ENCODE measurements at places on chromosomes 12 and 14. TPM values are rescaled to one million over a fixed set of nuclear protein-coding genes. Genes with fewer than 3 reads are reported as not detected.

DNA sequence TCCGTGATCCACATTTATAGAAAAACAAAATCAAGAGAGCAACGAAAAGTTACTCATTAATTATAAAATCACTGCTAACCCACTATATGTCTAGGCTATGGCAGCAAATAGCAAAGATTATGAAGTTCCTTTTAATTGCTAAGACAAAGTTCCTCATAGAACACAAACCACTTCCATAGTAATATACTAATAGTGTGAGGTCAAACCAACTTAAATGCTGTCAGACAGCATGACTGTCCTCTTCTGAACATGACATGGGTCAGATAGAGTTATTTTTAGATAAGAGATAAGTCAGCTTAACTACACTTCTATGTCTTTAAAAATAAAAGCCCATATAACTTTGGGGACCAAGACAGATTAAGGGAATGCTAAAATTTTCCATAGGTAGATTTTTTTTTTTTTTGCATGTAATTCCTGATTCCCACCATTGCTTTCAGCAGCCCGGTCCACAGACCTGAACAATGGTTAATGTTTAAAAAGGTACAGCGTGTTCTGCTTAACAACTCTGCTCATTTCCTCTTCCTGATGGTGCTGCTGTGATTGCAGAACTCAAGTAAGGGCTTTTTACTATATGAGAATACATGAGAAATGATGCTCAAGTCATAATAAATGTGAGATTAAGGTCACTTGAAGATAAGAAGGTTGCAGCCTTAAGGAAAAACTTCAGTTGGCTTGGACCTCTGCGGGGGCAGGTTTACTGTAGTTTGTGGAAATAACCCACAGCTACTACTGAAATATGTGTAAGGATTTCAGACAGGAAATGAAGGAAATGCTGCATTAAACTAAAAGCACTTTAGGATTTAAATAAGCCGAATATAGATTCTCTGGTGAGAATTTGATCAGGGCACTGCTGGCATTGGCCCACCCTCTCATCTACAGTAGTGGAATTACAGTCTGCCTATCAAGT lies 37.7 kb upstream of the DUSP6 start:
- no peak for DNase-seq

DNA sequence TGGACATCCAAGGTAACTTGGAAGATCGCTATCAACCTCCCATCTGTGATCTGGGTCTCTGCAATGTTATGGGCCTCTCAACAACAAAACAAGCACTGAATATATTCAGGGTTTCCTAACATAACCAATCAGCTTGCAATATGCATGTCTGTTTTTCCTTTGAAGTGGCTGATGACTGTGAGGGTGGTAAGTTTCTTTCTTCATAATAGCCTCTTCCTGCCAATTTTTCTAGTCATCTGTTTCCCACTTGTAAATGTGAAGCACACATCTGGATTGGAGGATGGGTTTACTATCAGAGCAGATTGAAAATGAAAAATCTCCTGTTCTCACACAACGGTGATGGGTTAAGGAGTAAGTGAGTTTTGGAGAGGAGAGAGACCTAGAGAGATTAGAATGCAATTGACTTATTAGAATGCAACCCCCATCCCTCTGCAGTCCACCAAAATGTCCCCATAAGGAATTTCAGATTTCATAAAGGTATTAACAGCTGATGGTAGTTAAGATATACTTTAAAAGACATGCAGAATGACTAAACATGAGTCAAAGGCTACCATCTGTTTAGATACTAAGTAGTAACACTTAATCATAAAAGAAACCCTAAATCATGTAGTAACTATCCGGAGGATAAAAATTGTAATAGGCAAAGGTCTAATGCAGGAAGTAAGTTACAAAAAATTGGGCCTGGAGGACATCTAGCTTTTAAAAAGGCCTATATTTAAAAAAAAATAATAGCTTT lies 58.4 kb upstream of the SAV1 start:
- DNase-seq, result no peak

RTL1 gene
- total RNA-seq, result not detected

TTC9 gene
- total RNA-seq, result 17.4 TPM

- no peak for DNase-seq
Measured at GRCh38 chr14:100842799-100843198, 16.9 kb downstream of the MEG3 start.

TBK1 gene
- total RNA-seq, result 21.4 TPM

DNA sequence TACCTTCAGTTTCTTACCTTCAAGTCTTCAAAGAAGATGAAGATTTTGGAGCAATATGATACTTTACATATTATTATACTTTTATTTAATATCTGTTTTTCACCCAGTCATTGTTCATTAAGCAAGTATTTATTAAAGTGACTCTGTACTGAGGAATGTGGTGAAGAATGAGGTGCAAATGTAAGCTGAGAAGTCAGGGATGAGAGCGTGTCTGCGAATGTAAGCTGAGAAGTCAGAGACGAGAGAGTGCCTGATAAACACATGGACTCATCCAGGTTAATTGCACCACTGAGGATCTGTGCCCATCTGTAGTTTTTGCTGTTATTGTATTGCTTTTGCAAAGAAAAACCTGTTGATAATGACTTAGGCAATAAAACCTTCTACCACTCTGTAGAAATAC lies 211.9 kb upstream of the FAR2 start:
- no peak for DNase-seq

TAS2R43 gene
- 0.48 TPM for total RNA-seq

HNF1A gene
- not detected for total RNA-seq

EML5 gene
- 0.81 TPM for total RNA-seq

GRCh38 chr12:31005944-31006361 lies 67.7 kb upstream of the DDX11 start:
- no peak for DNase-seq

PPP1R36 gene
- total RNA-seq, result 0.66 TPM

RNASE1 gene
- total RNA-seq, result 1.6 TPM

ADAMTS20 gene
- total RNA-seq, result 2.1 TPM

SLC2A14 gene
- 19.3 TPM for total RNA-seq

GRCh38 chr12:127174881-127175280 lies 1092.1 kb upstream of the TMEM132C start:
- no peak for DNase-seq

GRCh38 chr14:60859525-60859924 lies 121.4 kb downstream of the TRMT5 start:
- DNase-seq, result no peak

GRCh38 chr14:21033133-21033698 lies 1.4 kb downstream of the RNASE13 start:
- no peak for DNase-seq

- DNase-seq, result peak; percentile 56
Measured at GRCh38 chr12:2640709-2641108, 154.1 kb upstream of the FKBP4 start.

DNA sequence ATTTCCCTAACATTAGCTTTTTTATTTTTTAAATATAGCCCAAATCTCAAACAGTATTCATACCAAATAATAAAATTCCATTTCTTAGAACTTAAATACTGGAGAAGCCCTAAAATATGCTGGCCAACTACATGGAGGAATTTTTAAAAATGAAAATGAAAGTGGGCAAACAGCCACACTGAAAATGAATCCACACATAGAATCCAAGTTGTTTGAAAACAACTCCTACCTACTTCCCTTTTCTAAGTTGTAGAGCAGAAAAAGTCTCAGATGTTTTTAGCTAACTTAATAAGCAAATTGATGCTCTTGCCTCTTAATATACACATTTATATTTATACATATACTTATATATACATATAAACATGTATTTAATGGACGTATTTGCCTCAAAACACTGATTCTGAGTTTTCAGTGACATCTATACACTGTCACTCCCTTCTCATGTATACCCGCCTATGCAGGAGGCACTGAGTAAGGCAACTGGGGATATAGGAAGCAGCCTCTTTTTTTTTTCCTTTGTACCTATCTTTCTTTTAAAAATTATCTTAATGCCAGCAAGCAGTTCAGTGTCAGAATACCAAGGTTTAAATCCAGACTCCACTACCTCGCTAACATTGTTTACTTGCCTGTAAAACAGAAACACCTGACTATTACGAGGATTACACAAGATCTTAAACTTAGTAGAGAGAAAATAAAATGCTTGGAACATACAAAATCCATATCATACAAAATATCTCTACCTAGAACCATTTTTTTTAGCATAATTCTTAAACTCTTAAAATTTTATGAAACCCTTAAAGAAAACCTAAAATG lies 13.3 kb downstream of the DICER1 start:
- no peak for DNase-seq

NRIP2 gene
- total RNA-seq, result 0.15 TPM

DNA sequence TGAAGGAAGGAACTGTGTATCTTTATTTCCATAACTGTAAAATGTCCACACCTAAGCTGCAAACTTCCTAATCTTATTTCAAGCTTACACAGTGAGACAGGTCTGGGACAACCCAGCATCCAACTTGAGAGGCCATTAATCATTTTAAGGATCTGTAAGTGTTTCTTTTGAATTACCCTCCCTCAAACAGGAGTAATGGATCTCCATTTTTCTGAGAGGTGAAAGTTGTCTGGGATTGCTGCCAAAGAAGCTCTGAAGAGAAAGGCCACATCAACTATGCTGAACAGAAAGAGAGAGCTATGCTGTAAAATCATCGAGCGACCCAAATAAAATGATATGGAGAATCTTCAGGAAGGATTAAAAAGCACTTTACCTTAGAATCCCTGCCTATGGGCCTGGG lies 131.7 kb upstream of the CPNE8 start:
- no peak for DNase-seq

DNA sequence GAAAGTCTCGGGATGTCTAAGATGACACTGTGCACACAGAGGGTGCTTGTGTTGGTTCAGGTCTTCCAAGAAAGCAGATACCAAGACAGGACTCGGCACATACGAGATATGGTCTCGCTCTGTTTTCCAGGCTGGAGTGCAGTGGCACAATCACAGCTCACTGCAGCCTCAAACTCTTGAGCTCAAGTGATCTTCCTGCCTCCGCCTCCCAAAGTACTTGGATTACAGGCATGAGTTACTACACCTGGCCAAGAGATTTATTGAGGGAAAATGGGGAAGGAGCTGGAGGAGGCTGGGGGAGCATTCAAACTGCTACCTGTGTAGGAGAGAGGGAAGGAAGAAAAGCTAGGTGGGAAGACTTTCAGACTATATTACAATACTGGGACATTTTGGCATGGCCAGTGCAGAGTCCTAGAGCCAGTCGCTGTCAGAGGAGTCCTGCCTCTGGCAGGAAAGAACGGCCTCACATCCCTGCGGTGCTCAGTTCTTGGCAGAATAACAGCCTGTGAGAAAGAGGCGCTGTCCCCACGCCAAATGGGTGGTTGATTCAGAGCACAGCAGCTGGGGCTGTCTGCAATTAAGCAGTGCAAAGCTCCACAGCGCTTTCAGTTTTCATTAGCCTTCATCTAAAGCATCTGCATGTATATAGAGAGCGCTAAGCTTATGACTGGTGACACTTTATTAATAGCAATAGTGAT lies 18.3 kb downstream of the SLC17A8 start:
- no peak for DNase-seq

DNA sequence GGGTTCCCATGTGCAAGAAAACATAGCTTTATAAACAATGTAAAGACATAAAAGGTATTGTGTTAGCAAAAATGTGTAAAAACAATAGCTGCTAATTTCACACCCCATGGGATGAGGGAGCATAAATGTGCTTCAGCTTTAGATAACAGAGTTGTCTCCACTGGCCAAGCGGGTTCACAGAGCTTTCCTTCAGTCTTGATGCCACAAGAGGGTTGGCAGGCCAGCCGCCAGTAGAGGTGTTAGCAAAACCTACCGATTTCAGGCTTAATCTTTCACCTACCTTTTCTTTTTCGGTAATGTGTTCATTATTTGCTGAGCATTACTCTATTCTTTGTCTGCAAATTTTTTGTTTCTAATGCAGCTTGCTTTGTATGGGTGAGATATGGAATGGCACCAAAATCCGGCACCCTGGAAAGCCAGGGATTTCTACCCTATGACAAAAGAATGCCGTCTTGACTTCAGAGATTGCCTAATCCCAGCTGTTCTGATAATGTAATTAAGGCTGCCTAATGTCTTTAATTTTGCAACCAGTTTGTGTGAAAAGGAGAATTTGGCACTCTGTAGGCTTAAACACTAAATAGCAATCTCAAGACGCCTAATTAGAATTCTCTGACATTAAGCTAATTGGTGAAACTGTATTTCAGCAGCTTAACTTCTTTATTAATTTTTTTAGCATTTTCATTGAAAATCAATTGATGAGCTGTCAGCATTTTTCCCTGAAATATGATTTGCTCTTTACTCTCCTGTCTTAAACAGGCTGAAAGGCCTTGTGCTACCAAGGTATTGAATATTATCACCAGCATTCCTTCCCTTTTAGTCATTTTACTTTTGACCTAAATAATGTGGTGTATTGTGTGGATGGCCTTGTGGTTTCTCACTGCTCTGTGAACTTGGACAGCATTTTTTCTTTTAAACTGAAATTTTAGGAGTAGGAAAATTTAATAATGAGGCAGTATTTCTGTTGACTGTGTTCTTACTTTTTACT lies 60.7 kb downstream of the POLR3B start:
- no peak for DNase-seq

DNA sequence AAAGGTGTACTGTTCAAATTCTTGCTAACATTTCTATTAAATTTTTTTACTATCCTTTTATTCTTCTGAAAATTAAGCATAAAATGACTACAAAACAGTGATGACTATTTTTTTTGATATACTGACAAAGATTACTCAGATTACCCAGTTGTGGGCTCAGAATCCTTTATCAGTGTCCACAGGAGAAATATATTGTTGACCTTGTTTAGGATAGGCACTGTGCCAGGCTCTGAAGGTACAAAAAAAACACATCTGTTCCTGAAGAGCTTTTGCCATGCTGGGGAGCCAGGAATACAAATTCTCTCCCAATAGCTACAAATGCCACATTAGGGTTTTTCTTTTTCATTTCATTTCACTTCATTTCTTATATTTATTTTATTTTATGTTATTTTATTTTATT lies 26.9 kb upstream of the GCH1 start:
- DNase-seq, result no peak

- no peak for DNase-seq
Measured at GRCh38 chr12:64383675-64384074, 6.9 kb downstream of the C12orf56 start.

DNA sequence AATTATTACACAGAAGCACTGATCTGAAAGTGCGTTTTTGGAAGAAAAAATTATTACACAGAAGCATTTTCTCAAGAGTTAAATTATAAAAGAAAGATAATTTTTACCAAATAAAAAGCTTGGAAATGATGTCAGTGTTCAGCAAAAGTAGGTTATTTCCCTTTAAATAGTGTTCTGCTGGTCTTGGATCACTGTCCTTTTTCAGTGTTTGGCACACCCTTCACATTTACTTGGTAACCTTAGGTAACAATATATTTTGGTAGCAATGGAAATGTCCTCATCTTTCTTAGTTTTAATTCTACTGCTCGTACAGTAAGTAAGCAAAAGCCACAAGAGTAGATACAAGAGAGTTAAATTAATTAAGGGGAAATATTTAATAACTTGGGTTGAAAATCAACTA lies 40.3 kb downstream of the FERMT2 start:
- no peak for DNase-seq
